Activated CD4-positive, alpha-beta T cell treated with anti-CD3 and anti-CD28 coated beads for 4 hours (primary cell): ENCODE measurements at places on chromosomes 2 and 18.

- no peak for DNase-seq
These were observed 41.6 kb downstream of the RHBDD1 start for GRCh38 chr2:226877491-226877890.

DNA sequence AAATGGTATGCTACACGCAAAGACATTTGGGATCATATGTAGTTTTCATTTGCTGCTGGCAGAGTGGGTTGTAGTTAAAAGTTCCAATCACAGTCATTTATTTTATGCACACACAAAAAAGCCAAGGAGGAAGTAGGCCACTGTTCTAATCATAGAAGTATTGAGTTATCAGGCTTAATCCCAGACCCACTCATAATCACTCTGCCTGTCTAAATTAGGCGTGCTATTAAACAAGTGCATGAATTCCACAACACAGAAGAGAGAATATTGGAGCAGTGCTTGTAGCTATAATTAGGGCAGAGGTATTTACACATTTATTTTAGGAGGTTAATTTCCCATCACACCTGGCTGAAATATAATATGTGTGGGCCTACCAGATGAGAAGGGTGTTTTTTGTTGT lies 65.7 kb upstream of the FIGN start:
- no peak for DNase-seq

GRCh38 chr2:241011751-241012510 lies 13.5 kb downstream of the SNED1 start:
- no peak for DNase-seq

DNA sequence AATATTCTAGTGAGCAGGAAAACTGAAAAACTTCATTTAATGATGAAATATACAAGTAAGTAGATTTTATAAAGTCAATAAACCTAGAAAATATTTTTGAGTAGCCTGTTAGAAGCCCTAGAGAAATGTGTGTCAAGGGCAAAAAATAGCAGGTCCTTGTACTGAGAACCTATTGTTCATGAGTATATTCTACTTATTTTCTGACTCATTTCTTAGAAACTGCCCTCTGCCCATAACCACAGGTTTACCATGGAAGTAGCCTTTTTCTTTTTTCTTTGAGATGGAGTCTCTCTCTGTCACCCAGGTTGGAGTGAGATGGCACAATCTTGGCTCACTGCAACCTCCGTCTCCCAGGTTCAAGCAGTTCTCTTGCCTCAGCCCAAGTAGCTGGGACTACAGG lies 19.4 kb upstream of the SELENOI start:
- no peak for DNase-seq

DNA sequence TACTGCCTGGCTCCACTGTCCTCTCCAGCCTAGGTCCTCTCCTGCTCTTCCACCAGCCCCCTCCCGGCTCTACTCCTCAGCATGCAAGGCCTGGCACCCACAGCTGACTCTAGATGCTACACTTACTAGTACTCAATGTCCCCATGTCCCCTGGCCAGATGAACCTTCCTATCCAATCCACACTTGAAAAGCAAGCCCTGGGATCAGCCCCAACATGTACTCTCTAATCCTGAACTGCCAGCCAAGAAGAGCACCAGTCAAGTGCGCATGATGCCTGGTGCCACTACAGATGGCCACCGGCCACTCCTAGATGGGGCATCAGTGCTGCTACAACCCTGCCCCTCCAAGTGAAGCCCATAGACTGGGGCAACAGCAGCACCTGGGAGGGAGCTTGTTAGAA lies 168.2 kb downstream of the STK39 start:
- DNase-seq = no peak

DNA sequence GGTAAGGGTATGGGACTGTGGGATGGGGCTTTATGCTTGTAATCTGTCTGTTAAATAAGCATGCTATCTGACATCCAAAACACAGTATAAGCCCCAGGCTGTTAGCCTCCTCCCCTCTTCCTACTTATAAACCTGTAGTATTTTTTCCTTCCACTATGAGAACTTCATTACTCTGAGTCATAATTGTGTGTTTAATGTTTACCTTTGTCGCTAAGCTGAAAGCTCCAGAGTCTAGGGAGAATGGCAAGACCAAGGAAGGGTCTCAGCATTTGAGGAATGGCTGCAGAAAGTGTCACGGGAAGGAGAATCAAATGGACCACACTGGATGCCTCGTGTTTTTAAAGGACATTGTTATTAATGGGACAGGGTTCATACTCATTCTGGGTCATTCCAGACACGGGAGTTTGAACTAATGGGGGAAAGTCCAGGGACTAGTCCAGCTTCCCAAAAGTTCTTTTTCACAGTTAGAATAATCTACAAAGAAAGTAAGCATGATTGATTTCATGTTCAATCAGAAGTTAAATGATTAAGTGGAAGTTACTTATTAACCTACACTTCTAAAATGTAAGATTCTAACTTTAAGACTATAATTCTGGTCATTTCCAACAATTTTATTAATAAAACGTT lies 292.2 kb downstream of the AFF3 start:
- DNase-seq = no peak

- DNase-seq = no peak
These were observed 237.8 kb downstream of the WDR7 start for GRCh38 chr18:56888978-56889377.

DNA sequence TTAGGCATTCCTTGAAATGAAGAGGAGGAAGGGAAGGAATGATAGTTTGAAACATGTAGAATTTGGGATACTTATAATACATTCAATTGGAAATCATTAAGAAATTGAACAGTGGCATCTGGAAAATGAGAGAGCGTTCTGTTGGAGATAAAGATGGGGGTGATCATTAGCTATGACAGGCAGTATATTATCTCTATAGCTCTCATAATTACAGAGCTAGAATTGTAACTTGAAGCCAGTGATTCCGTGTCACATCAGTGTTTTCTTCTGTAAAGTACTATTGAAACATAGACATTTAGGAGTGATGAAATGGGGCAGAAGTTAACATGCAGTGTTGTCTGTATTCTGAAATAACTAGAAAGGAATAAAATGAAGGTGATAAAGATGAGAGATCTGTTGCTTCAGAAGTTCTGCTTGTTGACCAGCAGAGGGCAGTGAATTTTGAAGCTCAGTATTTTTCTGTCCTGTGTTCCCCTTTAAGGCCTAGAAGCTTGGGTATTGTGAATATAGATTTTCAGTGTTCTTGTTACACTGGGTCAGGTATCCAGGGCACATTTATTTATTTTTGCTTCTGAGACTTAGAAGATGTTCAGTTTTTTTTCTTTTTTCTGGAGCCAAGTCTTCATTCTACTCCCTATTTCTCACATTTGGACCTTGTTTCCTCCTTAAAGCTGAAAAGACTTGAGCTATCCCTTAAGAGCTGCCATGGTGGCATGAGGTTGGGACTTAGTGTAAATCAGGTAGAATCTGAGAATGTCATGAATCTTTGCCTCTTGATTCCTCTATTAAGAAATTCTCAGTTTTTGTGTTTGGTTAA lies 157.4 kb downstream of the TAF4B start:
- DNase-seq = no peak

DNA sequence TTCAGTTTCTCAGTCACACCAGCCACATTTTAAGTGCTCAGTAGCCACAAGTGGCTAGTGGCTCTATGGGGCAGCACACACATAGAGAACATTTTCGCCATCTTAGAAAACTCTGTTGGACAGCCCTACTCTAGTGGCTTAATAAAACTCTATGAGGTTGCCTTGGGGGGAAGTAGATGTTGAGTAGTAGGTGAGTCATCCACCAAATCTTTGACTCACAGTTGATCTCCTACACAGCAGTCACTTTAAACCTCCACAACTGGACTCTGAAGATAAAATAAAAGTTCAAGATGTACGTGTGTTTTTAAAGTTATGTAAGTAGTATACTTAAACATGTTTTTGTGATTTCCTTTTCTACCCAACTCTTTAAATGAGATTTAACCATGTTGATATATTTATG lies 379.0 kb downstream of the SETBP1 start:
- DNase-seq = no peak

- peak; percentile 49 for DNase-seq
These were observed 1.3 kb downstream of the GORASP2 start for GRCh38 chr2:170930131-170930990.

DNA sequence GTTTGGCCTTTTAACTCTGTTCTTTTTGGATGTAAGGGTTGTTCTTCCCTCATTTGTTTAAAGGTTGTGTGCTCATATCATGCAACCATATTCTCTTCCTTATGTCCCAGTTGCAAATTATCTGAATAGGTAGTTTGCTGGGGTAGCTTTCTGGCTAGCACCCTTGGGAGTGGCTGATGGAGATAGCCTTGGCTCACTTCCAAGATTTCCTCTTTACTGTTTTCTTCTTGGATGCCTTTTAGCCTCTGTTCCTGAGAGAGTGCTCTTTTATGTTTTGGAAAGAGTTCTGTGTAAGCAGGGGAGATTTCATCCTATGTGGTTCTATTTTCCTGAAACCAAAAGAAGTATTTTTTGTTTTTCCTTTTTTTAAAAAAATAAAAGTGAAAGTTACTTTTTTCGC lies 25.4 kb downstream of the USP14 start:
- no peak for DNase-seq

GRCh38 chr18:23122334-23123229 lies 12.7 kb upstream of the CABLES1 start:
- DNase-seq = no peak

GRCh38 chr2:194750926-194751325 lies 906.1 kb upstream of the SLC39A10 start:
- DNase-seq = no peak

DNA sequence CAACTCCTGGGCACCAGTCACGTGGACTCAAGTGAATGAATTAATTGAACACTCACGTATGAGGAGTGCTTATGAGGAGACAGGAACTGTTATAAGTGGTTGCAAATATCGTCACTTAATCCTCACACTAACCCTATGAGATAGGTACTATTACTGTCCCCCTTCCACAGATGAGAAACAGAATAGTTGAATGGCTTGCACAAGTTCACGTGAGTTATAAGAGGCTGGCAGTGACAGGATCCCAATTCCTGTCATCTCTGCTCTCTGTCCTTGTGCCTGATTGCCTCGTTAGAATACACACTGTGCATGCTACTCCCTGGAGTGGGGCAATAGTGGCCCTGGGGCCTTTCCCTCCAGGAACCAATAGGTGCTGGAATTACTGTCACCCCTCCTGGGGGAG lies 253.5 kb downstream of the DYSF start:
- no peak for DNase-seq

DNA sequence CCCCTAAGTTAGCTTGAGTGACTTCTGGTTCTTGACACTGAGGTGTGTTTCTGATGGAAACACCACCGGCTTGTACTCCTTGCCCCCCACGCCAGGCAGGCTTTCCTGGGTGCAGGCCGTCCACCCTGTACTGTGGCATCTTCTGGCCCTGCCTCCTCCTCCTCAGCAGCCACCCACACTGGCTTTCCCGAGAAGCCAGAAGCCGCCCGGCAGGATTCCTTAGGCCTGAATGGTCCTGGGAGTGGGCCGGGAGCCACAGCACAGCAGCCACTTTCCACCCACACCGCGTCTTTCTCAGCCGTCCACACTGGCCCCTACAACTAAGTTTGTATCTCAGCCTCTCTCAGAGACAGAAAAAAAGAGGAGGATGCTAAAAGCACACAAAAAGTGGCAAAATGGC lies 2.1 kb upstream of the HSBP1L1 start:
- no peak for DNase-seq

GRCh38 chr2:15733867-15734673 lies 142.4 kb downstream of the DDX1 start:
- no peak for DNase-seq

- no peak for DNase-seq
These were observed 314.2 kb upstream of the MYT1L start for GRCh38 chr2:2645162-2645855.

- no peak for DNase-seq
These were observed 12.7 kb downstream of the TTC39C start for GRCh38 chr18:24027156-24027827.

- no peak for DNase-seq
These were observed 15.5 kb downstream of the PXDN start for GRCh38 chr2:1728821-1729220.

GRCh38 chr2:225994748-225995405 lies 595.4 kb downstream of the NYAP2 start:
- DNase-seq = no peak

- DNase-seq = no peak
These were observed 390.6 kb downstream of the ERBB4 start for GRCh38 chr2:212147921-212148513.

- DNase-seq = no peak
These were observed 55.3 kb downstream of the DCC start for GRCh38 chr18:52395146-52395852.

- DNase-seq = peak; percentile 66
These were observed 4.4 kb downstream of the NFATC1 start for GRCh38 chr18:79400091-79400590.

- DNase-seq = no peak
These were observed 440.4 kb upstream of the MAP2 start for GRCh38 chr2:208983486-208983885.

GRCh38 chr2:37365669-37366068 lies 21.2 kb downstream of the QPCT start:
- DNase-seq = no peak

DNA sequence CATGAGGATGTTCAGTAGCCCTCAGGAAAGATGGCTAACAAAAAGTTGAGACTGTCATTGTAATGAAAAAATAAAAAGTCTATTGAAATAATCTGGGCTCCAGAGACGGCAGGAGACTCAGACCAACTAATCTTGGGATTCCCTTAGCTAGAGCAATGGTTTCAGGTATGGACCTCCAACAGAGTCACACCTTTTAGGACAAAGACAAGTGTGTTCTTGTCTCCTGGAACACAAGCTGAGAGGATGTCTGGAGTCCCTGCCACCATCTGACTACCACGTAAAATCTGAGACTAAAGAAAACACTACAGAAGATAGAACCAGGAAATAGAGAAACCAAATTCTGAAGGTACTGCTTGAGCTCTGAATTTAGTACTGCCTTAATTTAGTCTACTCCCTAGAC lies 103.3 kb upstream of the RBBP8 start:
- DNase-seq = no peak

DNA sequence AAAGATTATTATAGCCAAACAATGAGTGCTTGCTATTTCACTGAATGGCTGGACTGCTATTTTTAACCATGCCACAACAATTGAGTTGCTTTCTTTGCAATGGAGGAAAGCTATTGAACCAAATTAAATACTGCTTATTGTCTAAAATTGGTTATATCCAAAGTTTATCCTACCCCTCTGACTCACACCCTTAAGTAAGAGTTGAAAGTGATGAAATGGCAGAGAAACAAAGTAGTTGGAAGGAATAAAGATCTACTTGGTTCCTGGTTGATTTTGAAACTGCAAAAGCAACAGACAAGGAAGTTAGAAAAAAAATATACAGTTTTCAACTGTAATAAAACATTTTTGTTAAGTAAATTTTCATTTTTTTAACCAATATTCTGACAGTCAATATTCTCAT lies 47.5 kb downstream of the EML4 start:
- DNase-seq = no peak

DNA sequence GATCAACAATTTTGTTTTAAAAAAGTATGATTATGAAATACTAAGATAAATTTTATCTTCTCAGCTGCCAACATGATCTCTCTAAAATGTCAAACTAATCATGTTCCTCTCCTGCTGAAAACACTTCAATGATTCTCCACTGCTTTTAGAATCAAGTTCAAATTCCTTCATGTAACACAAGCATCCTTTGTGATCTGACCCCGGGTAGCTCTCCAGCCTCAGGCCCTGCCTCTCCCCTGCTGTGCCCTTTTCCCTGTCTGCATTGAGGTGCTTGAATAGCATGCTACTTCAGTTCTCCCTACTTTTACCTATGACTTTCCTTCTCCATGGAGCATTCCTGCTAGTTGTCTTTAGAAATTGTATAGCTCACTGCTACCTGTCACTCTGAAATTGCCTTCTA lies 274.8 kb downstream of the PDE11A start:
- DNase-seq = no peak
